ENCODE measurements at places on chromosomes 12 and 14.

GRCh38 chr12:9134981-9135628 is 19.4 kb upstream of the A2M start:
- peak; percentile 27 for DNase-seq

DNA sequence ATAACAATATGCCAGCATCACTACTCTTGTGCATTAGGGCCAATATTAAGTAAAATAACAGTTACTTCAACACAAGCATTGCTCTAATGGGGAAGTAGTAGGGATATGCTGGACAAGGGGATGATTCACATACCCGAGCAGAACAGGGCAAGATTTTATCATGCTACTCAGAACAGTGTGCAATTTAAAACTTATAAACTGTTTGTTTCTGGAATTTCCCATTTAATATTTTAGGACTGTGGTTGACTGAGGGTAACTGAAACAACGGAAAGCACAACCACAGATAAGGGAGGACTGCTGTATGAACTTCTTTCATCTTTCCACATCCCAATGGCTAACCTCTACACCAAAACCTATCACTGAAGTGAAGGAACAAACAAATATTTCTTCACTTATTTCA is 36.8 kb downstream of the SARNP start:
- DNase-seq, result no peak

DNA sequence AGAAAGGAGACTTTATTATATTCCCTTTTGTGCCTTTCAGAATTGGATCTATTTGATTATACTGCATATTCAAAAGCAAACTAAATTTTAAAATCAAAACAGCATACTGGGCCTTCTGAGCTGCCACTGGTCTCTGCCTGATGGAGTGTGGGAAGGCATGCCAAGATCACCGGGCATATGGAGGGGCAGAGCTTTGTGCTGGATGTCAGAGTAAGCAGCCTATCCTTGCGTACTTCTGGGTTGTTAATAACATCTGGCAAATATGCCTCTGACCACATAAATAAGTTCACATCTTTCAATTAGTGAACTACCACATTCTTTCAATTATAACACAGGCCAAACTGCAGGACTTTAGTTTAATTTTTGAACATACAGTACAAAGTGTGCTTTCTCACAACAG is 18.3 kb downstream of the MLH3 start:
- no peak for DNase-seq

- DNase-seq, result peak; percentile 58
These were observed 1031.9 kb upstream of the LRFN5 start for GRCh38 chr14:40574780-40575179.

- DNase-seq, result peak; percentile 90
These were observed 27.2 kb upstream of the PNMA1 start for GRCh38 chr14:73741386-73741875.

DNA sequence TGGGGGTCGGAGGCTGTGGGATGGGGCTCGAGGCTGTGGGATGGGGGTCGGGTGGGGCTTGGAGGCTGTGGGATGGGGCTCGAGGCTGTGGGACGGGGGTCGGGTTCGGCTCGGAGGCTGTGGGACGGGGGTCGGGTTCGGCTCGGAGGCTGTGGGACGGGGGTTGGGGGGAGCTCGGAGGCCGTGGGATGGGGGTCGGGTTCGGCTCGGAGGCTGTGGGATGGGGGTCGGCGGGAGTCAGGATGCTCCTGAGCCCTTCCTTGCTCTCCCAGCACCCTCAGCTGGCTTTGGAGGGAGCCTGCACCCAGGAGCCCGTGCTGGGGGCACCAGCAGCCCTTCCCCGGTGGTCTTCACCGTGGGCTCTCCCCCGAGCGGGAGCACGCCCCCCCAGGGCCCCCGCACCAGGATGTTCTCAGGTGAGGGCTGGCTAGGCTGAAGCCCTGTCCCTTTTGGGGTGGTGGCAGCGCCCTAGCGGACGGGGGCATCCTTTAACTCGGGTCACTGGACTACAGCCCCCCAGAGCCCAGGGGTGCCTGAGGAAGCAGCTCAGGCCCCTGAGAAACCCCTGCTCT is 11.9 kb upstream of the PUS1 start:
- no peak for DNase-seq

GRCh38 chr12:7751394-7751793 is 4.2 kb upstream of the CLEC4C start:
- no peak for DNase-seq

DNA sequence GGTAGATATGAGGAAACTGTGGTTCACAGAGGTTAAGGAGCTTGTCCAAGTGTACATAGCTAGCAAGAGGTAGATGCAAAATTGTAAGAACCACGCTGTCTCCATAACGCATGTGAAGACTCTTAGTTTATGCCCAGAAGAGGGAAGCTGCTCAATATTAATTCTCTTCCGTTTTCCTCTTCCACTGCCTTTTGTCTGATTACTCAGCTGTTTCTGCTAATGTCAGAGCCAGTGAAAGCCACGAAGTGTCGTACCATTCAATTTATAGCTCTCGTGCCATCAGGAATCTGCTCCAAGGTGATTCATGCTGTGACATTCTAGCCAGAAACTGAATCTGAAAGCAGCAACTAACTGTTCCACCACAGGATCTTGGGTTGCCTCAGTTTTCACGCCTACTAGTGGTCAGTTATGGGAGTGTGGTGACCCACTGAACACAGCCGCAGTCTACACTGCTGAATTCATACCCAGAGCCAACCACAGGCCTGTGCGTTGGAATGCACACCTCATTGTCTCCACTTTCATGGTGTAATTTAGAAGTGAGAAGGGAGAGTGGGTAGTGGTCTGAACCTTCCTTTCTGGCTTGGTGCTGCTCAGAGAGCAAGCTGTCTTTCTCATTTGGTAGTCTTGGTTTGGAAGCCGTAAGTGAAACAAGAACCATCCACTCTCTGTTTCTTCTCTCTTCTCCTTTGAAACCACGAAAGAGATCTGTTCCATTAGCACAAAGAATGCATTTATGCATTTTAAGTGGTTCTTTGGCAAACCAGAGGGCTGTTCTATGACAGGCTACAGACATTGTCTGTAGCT is 74.2 kb upstream of the NAP1L1 start:
- DNase-seq, result peak; percentile 83

DNA sequence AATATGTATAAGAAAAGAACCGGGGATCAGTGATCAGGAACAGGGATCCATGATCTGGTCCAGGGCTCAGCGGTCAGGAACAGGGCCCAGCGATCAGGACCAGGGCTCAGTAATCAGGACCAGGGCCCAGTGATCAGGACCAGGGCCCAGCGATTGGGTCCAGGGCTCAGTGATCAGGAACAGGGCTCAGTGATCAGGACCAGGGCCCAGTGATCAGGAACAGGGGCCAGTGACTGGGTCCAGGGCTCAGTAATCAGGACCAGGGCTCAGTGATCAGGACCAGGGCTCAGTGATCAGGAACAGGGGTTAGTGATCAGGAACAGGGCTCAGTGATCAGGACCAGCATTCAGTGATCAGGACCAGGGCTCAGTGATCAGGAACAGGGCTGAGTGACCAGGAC is 56.3 kb downstream of the TMEM121 start:
- DNase-seq, result peak; percentile 7

DNA sequence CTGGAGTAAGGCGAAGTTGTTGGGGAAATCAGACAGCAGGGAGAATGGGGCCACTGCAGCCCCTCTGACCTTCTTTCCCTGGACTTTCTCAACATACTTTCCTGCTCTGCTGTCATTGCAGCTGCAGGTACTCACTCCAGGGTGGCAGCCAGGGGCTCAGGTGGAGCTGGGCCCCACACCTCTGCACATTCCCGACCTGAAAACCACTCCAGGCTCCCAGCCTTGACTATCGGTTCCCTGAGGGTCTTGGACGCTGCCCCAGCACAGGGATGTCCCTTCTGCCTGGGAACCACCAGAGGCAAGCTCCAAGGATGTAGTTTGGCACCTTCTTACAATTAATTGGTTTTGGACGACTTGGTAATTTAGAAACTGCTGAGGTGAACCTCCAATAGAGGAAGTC is 24.8 kb upstream of the CAPRIN2 start:
- no peak for DNase-seq

- no peak for DNase-seq
These were observed 29.2 kb upstream of the FOS start for GRCh38 chr14:75249251-75249957.

DNA sequence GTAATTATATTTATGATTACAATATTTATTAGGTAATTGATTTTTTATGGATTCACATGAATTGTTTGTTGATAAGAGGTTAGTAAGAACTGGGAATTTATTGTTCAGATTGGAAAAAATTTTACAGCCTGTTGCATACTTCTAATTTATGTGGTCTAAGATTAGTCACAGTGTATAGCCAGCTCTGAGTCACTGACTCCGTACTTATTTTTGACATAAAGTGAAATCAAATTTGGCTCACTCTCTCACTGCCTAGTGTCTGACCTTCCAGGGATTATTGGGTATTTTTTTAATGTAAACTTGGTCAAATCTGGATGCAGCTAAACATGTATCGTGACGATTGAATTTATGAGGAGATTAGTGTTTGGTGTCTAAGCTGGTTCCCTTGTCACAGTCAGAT is 109.3 kb downstream of the PTPRQ start:
- no peak for DNase-seq

DNA sequence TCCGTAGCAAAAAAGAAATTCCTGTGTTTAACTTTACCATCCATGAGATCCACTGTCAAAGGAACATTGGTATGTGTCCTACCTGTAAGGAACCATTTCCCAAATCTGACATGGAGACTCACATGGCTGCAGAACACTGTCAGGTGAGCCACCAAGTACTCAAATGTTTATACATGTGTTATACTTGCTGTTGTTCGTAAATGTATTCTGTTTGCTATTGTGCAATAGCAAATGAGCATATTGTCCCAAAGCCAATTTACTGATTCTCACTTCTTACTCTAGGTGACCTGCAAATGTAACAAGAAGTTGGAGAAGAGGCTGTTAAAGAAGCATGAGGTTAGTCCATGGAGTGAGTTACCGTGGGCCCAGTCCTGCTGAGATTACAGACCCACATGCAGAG is 9.4 kb downstream of the TRAFD1 start:
- DNase-seq, result no peak

GRCh38 chr14:65478596-65478995 is 66.1 kb downstream of the FUT8 start:
- no peak for DNase-seq

- peak; percentile 65 for DNase-seq
These were observed 57.5 kb downstream of the PLEKHA5 start for GRCh38 chr12:19186722-19187661.

- DNase-seq, result peak; percentile 94
These were observed 30.4 kb upstream of the PLEKHG6 start for GRCh38 chr12:6280053-6280469.

GRCh38 chr14:54600717-54601109 is 33.8 kb downstream of the SAMD4A start:
- DNase-seq, result no peak

DNA sequence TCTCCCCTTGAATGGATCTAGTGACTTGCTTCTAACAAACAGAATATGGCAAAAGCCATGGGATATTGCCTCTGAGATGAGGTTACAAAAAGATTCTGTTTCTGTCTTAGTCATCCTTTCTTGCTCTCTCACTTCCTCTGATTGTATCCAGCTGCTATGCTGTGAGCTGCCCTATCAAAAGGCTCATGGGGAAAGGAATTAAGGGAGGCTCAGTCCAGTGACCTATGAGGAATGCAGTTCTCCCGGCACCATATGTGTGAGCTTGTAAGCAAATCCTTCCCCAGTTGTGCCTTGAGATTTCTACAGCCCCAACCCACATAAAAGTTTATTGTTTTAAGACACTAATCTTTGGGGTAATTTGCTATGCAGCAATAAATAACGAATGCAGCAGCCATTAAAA is 183.1 kb downstream of the KLHL28 start:
- peak; percentile 82 for DNase-seq

GRCh38 chr14:102570334-102570995 is 22.0 kb upstream of the RCOR1 start:
- DNase-seq, result peak; percentile 95
